ENCODE measurements at places on chromosomes 11 and 22. TPM values are rescaled to one million over a fixed set of nuclear protein-coding genes. Genes with fewer than 3 reads are reported as not detected.

Gene SLN
- total RNA-seq: not detected

Gene JAM3
- 3.2 TPM for total RNA-seq

Gene IL17RA
- 25.1 TPM for total RNA-seq

Gene CYP2D6
- 2.3 TPM for total RNA-seq

Gene CD248
- total RNA-seq: 16.8 TPM

Gene WBP2NL
- total RNA-seq: 2.1 TPM

Gene FAM83F
- not detected for total RNA-seq

Gene PGGHG
- total RNA-seq: 214 TPM

Measured in activated CD8-positive, alpha-beta memory T cell treated with anti-CD3 and anti-CD28 coated beads, Interleukin-2, amount 10 ng/mL, durations not matched to agents 7 days and 5 days (primary cell).